ENCODE measurements at places on chromosomes 2 and 18.

GRCh38 chr2:2826621-2827020 lies 495.5 kb upstream of the MYT1L start:
- no peak for DNase-seq

- DNase-seq, result no peak
These were observed 51.3 kb downstream of the NCOA1 start for GRCh38 chr2:24542269-24542872.

DNA sequence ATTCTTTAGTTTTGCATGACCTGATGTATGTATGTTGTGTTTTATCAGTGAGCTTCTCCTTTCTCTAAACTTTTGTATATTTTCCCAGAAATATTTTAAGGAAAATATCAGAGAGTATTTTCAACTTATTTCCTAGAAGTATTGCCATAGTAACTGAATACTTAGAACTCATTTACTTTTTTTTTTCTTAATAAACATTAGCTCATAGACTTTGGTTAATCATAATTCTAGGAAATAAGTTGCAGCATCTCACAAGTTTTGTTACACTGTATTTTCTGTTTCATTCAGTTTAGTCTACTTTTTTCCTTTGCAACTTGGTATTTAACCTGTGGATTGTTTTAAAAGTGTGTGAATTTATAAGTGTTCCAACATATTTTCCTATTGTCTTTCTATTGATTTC lies 27.5 kb downstream of the SMCHD1 start:
- DNase-seq, result no peak

DNA sequence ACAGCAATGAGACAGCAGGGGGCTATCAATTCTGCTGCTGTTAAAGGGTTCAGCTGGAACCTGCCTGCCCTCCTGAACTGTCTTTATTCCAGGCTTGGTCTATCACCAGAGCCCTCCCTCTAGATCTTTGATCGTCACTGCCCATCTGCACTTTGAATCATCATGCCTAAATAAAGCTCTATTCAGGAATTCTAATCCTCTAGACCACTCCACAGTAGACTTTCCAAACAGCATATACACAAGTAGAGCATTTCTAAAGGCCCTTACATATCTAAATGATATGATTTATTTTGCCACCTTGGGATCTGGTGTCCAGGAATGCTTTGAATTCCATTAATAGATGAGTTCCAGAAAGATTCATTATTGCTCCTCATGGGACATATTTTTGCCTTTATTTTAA lies 542.1 kb upstream of the SYT4 start:
- no peak for DNase-seq

DNA sequence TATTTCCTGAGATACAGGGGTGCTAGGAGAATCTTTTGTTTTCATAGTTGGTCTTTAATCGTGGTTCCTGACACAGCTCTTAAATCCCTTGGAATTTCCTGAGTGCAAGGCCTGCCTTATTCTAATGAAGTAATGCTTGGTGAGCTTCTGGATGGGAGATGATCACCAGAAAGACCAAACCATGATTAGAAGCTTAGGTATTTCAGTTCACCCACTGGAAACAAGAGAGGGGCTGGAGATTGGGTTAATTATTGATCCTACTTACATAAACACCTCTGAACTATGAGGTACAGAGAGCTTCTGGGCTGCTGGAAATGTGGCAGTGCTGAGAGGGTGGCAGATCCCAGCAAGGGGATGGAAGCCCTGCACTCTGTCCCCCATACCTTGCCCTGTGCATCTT lies 406.8 kb downstream of the THSD7B start:
- no peak for DNase-seq
